ENCODE measurements at places on chromosomes 16 and 17. TPM values are rescaled to one million over a fixed set of nuclear protein-coding genes. Genes with fewer than 3 reads are reported as not detected.

TBC1D3H gene
- not detected for total RNA-seq

HBA2 gene
- total RNA-seq, result not detected

MT1A gene
- 0.71 TPM for total RNA-seq

NPTX1 gene
- total RNA-seq, result 1.2 TPM

AOC2 gene
- 2.4 TPM for total RNA-seq

PRAC1 gene
- total RNA-seq, result not detected

RAMP2 gene
- total RNA-seq, result not detected

VMO1 gene
- not detected for total RNA-seq

MFAP4 gene
- total RNA-seq, result not detected

GCGR gene
- not detected for total RNA-seq

EPOP gene
- total RNA-seq, result 47.0 TPM

KRTAP9-9 gene
- not detected for total RNA-seq

NKD1 gene
- total RNA-seq, result 1.2 TPM

COG7 gene
- total RNA-seq, result 15.8 TPM

IFT20 gene
- 26.0 TPM for total RNA-seq

DCAKD gene
- total RNA-seq, result 32.5 TPM

HIGD1B gene
- total RNA-seq, result not detected

GPATCH8 gene
- 41.6 TPM for total RNA-seq

GNG13 gene
- total RNA-seq, result not detected

RTN4RL1 gene
- total RNA-seq, result 1.2 TPM

SLC35G6 gene
- not detected for total RNA-seq

ATP6V0C gene
- total RNA-seq, result 154 TPM

NXN gene
- 0.31 TPM for total RNA-seq

ENPP7 gene
- total RNA-seq, result 0.11 TPM

SLC6A2 gene
- total RNA-seq, result not detected

TOP3A gene
- 72.8 TPM for total RNA-seq

CCL16 gene
- not detected for total RNA-seq

C1QL1 gene
- not detected for total RNA-seq

ZNF75A gene
- total RNA-seq, result 37.9 TPM

KRTAP9-2 gene
- not detected for total RNA-seq

TEKT5 gene
- total RNA-seq, result not detected

KRTAP4-3 gene
- not detected for total RNA-seq
